RCC 7860 (cell line): ENCODE measurements at places on chromosomes 7 and 10.

DNA sequence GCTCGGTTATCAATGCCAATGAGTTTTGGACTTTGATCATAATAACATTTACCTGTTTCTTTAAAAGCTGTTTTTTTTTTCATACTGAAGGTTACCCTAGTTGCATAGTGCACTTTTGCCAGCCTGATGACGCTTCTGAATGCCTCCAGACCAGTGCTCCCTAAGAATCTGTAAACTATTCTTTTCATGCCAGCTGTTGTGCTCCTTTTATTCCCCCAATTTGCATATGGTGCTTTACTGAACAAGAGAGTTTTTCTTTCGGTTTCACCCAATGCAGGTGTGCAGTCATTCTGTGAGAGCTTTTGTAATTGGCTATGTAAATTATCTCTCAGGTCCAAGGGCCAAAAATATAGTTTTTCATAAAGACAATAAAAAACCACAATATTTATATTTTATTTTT, 48.1 kb upstream of the GLCCI1 start:
- no peak for DNase-seq

DNA sequence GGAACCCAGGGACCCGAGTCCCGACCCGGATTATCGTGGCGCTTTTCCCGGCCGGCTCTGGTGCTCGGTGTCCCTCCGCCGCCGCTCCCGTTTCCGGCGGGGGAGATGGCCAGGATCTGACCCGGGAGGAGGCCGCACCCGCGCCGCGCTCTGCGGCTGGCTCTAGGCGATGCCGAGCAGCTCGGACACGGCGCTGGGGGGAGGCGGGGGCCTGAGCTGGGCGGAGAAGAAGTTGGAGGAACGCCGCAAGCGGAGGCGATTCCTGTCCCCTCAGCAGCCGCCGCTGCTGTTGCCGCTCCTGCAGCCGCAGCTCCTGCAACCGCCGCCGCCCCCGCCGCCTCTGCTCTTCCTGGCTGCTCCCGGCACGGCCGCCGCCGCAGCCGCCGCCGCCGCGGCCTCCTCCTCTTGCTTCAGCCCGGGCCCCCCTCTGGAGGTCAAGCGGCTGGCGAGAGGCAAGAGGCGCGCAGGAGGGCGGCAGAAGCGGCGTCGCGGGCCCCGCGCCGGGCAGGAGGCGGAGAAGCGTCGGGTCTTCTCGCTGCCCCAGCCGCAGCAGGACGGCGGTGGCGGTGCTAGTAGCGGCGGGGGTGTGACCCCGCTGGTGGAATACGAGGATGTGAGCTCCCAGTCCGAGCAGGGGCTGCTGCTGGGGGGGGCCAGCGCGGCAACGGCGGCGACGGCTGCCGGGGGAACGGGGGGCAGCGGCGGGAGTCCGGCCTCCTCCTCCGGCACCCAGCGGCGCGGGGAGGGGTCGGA, 593 bp downstream of the CDK13 start:
- no peak for DNase-seq

DNA sequence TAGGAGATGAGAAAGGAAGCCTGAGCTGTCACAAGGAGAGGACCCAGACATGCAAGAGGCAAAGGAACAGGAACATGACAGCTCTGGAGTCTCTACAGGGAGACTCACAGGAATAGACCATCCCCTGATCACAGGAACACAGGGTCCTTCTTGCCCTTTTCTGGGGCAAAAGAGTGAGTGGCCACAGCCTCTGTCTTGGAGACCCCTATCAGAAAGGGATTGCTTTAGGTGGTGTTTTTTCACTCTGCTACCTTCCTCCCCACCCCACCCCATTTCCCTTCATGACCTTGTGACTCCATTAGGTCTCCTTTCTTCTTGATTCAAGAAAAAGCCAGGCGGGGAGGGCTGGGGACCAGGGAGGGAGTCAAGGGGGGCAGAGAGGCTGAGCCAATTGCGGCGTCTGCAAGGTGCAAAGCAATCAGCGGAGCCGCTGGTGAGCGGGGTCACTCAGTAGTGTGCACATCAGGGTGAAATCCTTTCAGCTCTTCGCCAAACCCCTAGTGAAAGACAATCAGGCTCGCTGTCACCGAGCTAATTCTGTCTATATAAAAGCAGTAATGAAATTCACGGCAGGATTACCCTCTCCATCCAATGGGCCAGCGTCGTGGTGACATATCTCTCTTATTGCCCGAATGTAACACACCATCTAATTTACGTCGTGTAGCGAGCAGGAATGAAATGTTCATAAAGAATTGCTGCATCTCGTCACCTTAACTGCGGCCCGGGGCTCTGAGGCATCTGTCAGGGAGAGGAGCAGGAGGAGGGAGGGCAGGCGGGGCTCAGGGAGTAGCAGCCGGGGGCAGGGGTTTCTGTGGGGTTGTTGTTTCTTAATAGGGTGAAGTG, 31.5 kb upstream of the BTRC start:
- DNase-seq = no peak

GRCh38 chr7:81957517-81957916, 187.7 kb upstream of the HGF start:
- no peak for DNase-seq

GRCh38 chr7:137937202-137937560, 64.7 kb downstream of the CREB3L2 start:
- no peak for DNase-seq

GRCh38 chr7:141664450-141664849, 37.5 kb downstream of the DENND11 start:
- no peak for DNase-seq
